ENCODE measurements at places on chromosomes 3 and 15.

DNA sequence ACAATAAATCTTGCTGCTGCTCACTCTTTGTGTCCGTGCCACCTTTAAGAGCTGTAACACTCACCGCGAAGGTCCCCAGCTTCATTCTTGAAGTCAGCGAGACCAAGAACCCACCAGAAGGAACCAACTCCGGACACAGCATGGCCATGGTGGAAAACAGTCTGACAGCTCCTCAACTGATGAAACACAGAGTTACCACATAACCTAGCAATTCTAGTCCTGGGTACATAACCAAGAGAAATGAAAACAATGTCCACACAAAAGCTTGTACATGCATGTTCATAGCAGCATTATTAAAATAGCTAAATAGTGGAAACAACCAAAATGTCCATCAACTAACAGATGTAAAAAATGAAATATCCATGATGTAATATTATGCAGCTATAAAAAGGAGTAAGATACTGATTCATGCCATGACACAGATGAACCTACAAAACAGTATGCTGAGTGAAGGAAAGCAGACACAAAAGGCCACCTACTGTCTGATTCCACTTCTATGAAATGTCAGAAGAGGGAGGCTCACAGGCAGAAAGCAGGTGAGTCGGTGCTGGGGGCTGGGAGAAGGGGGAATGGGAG lies 36.8 kb downstream of the VGLL4 start:
- no peak for DNase-seq

DNA sequence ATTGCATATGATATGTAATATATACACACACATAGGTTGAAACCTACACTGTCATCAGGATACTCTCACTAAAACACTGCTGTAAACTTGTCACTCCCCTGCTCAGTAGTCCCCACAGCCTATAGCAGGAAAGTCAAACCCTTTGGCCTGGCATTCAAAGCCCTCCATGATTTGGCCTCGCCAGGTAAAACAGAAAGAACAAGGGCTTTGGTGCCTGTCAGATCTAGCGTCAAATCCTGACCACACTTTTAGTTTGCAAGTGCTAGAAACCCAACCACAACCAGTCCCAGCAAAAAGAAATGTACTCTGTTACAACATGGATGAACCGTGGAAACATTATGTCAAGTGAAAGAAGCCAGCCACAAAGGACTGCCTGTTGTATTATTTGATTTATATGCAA lies 11.4 kb downstream of the CRABP1 start:
- DNase-seq: no peak

DNA sequence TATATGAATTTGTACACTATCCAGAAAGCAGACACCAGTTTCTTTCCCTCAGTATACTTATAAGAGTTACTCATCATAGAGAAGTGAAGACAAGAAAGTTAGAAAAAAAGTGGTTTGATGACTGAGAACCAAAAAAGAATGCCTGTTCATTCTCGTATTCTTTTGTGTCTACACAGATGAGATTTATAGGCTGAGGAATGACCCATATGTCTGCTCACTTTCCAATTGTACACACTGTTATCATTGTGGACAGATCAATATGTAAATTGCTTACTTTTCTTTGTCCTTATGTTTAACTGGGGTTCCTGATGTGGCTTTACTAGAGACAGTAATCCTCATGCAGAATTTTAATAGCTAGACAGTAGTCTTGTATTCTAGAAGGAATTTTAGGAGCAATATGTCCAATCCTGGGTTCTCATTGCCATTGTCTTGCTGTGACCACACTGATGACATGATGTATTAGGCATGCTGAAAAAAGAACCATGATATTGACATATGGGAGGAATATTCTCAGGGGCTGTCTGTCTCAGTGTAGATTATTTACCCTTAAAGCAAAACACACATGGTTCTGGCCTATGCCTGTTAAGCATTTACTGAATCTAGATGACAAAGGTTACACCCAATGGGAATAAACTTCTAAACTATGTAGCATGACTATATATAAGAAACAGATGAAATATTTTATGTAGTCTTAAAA lies 669.7 kb downstream of the ROBO1 start:
- DNase-seq: no peak

GRCh38 chr15:38690719-38691332 lies 126.2 kb upstream of the RASGRP1 start:
- peak; percentile 61 for DNase-seq

GRCh38 chr3:42961633-42962032 lies 17.5 kb upstream of the GASK1A start:
- no peak for DNase-seq
